ENCODE measurements at places on chromosomes 7 and 10.

- no peak for DNase-seq
Observed at GRCh38 chr7:148819697-148820360, 64.3 kb downstream of the EZH2 start.

- DNase-seq: no peak
Observed at GRCh38 chr7:149007611-149008010, 20.7 kb downstream of the PDIA4 start.

- no peak for DNase-seq
Observed at GRCh38 chr10:60921633-60922032, 22.4 kb downstream of the RHOBTB1 start.

- no peak for DNase-seq
Observed at GRCh38 chr7:107078517-107078966, 34.0 kb downstream of the PRKAR2B start.

GRCh38 chr7:17134786-17135185, 163.7 kb upstream of the AHR start:
- DNase-seq: no peak

DNA sequence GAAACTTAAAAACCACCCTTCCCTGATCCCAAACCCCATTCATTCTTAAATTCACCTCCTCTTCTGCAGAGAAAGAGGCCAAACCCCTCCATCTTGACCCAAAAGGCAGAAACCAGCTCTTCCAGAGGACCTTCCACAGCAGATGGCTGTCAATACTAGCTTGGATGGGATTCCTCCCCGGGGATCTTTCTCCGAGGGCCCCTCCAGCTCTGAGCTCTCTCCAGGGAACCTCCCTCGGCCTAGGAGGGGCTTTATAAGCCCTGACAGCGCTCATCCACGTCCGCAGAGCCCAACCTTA, 5.4 kb downstream of the TNRC18 start:
- DNase-seq: no peak

DNA sequence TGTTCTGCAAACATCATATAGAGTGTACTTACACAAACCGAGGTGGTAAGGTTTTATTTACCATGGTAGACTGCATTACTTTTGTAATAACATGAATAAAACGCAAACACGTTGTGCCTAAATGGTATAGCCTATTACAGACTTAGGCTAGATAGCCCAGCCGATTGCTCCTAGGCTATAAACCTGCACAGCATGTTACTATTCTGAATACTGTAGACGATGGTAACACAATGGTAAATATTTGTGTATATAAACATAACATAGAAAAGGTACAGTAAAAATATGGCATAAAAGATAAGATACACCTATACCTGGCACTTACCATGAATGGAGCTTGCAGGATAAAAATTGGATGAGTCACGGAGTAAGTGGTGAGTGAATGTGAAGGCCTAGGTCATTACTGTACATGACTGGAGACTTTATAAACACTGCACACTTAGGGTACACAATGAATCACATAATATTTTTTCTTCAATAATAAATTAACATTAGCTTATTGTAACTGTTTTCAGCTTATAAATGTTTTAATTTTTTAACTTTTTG, 16.3 kb downstream of the AKR1D1 start:
- DNase-seq: no peak

- no peak for DNase-seq
Observed at GRCh38 chr7:67955061-67955460, 958.4 kb downstream of the TYW1 start.

DNA sequence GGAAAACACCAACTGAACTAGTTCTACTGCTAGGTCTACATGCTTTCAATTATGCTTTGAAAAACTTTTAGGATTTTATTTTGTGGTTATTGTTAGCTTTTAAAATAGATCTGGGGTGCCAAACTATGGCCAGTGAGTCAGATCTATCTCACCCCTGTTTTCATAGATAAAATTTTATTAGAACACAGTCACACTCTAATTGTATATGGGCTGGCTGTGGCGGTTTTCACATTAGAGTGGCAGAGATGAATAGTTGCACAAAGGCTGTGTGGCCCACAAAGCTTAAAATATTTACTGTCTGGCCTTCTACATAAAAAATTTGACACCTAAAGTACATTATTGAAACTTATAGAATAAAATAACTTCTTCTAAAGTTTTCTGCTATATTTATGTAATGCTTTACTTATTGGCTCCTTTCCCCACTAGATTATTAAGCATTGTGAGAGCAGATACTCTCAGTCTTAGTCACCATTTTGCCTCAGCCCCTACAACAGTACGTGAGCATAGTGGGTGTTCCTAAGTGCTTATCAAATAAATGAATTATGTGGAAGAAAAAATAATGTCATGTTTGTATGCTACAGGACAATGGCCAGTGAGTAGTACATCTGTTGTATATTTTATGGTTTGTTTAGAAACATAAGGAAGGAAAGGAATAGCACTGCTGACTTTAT, 5.4 kb upstream of the SUV39H2 start:
- no peak for DNase-seq

- no peak for DNase-seq
Observed at GRCh38 chr7:65429642-65430343, 56.1 kb downstream of the ZNF92 start.

DNA sequence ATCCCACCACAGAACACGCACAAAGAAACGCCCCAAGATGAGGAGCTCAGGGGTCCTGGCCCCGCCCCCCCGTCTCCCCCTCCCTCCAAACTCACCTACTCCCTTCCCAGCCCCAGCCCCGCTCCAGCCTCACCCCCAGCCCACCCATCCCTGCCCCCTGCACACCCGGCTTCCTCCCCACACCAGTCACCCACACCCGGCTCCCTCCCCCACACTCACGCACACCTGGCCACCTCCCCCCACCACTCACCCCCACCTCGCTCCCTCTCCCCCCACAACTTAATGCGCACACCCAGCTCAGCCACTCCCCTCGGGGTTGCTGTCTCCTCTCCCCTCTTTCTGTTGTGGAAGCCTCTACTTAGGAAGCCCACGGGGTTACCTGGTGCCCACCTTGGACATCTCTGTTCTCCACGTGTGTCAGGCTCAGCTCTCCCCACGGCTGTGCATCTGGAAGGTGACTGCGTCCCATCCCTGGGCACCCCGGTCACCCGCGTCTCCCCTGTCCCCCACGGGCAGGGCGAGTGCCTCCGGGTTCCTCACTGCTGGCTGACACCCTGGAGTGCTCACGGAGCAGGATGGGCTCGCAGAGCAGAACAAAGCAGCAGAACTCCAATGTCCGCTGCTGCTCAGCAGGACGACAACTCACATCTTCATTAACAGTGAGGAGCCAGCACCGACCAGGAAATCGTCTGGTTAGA, 166.8 kb downstream of the USP6NL start:
- DNase-seq: no peak

- DNase-seq: no peak
Observed at GRCh38 chr10:117246997-117247671, 6.2 kb downstream of the SLC18A2 start.

DNA sequence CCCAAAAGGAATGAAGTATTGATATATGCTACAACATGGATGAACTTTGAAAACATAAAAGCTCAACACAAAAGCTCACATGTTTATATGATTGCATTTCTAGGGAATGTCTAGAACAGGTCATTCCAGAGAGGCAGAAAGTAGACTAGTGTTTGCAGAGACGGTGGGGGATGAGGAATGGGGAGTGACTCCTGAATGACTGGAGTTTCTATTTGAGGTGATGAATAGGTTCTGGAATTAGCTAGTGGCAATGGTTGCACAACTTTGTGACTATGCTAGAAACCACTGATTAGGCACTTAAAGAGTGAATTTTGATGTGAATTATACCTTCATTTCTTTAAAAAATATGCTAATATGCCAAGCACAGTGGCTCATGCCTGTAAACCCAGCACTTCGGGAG, 6.9 kb downstream of the KPNA7 start:
- DNase-seq: no peak

- no peak for DNase-seq
Observed at GRCh38 chr7:82675396-82675795, 231.8 kb upstream of the CACNA2D1 start.

GRCh38 chr7:112888781-112889180, 98.6 kb upstream of the TMEM168 start:
- DNase-seq: no peak

- no peak for DNase-seq
Observed at GRCh38 chr10:112208997-112209396, 25.4 kb upstream of the GPAM start.

- DNase-seq: no peak
Observed at GRCh38 chr7:81264116-81264515, 345.3 kb upstream of the SEMA3C start.

- no peak for DNase-seq
Observed at GRCh38 chr10:130039141-130039540, 71.5 kb downstream of the C10orf143 start.

GRCh38 chr10:73088304-73088703, 8.4 kb downstream of the P4HA1 start:
- no peak for DNase-seq

DNA sequence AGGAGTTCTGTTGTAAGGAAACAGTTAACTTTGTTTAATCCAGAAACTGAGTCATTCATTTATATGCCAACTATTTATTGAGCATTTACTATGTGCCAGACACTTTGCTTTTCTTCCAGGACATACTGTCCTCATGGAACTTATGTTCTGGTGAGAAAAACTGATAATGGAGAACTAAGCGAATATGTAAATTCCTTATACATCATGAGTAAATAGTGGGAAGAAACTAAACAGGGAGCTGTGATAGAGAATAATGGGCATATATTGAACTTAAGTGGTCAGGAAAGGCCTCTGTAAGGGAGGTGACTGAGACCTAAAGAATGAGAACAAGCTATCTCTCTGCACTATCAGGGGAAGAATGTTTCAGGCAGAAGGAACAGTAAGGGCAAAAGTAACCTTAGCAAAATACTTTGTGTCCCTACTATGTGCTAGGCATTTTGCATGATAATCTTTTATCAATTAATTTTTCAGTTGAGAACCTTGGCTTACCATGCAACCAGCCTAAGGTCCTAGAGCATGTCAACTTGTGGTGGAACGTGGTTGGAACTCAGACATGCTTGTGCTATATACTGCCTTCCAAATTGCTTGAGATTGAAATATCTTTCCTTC, 45.4 kb downstream of the ST7 start:
- DNase-seq: no peak

GRCh38 chr7:118863966-118864365, 639.5 kb downstream of the ANKRD7 start:
- DNase-seq: no peak

GRCh38 chr10:30092151-30092790, 32.9 kb upstream of the JCAD start:
- no peak for DNase-seq

DNA sequence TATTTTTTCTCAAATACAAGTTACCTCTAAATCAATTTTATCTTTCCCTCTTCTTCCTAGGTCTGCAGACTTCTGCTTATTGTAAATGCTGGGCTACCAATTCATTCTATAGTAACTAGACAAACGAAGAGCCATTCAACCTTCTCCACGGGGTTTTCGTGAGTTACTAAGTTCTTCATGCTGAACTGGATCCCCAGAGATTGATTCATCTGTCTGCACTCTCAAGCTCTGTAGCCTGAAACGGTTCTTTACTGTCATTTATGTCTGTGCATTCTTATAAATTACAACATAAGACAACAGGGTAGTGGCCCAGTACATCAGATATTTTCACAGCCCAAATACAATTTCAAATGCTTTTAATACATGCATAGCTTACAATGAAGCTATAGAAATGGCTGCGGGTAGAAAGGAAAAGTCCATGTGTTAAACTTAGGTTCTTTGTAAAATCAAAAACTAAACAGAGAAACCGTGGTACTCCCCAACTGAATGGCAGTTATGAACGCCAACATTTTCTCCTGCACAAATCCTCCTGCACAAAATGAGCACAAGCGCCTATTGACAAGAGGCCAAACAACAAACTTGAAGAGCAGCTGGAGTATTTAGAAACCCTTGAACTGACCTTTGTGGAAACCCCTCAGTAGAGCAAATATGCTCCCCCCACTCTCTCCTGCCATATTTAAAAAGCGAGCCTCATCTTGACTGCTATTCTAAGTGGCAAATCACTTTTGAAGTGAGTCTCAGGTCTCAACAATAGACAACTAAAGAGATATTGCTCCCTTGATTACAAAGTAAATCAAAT, 20.7 kb downstream of the LAMB1 start:
- DNase-seq: no peak

- no peak for DNase-seq
Observed at GRCh38 chr10:35140727-35141126, 14.1 kb downstream of the CREM start.

- no peak for DNase-seq
Observed at GRCh38 chr7:33933611-33934281, 28.4 kb downstream of the BMPER start.

DNA sequence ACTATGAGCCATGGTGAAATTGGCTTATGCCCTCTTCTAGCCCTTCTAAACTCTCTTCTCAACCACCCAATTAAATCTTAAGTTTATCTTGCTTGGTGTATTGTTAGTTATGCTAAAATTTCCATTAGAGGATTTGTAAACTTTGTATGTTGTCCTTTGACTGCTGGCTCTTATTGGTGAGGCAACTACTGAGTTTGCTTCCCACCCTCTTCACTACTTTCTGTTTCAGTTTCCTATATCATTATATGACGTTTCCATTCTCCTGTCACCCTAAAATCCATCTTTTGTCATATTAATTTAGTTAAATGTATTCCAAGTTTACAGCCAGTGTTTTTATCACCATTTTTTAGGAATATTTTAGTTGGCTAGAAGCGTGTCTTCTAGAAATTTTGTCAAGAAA, 80.9 kb upstream of the VWC2 start:
- DNase-seq: no peak

GRCh38 chr10:44978570-44979280, at the start of gene DEPP1:
TSS of gene DEPP1 (minus strand) at chr10:44978809. CDS start at chr10:44978030, 779 bp downstream.
- DNase-seq: no peak

DNA sequence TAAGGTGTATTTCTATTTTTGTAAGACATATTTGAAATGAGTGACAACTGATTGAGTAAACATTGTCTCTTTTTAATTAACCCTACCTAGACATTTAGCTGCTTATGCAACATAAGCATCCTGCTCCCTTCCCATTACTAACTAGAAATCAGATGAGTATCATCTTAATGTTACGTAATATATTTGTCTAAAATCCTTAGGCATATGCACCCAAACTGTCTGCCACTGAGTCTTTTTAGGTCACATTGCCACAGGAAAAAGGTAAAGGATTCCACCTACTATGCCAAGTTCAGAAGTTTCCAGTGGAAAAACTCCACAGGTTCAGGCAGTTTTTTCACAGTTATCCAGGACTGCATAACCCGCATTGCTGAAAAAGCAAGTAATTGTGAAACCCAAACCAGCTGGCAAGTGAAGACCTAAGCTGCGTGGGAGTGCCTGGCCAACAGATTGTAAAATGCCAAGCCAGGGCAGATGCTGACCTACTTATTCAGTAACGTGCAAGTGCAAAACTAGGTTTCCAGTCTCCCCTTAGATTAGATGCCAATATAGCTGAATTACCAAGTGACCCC, 983.7 kb downstream of the GATA3 start:
- DNase-seq: no peak

GRCh38 chr10:86583983-86584382, 62.4 kb upstream of the WAPL start:
- DNase-seq: no peak

- no peak for DNase-seq
Observed at GRCh38 chr10:53716156-53716555, 943.6 kb upstream of the MBL2 start.

GRCh38 chr10:49457686-49458085, 61.8 kb upstream of the DRGX start:
- DNase-seq: no peak
